ENCODE measurements at places on chromosomes 7 and 10.
A peak's percentile ranks its signal among the peaks of the same experiment; 100 is the strongest.

DNA sequence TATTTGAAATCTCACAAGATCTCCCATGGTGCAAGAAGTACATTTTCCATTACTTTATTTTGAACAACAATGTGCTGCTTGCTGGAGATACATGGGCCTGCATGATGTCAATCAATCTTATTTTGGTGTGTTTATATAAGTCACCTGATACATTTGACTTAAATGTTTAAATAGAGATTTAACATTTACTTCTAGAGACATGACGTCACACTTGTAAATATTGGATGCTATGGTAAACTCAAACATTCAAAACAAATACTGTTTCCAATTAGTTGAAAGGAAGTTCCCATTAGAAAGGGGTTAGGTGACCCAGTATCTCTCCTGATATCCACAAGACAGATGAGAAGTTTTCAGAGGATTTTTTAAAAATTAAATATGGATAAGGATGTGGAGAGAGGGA is 214.5 kb downstream of the NSUN6 start:
- no peak for DNase-seq

- peak; percentile 65 for DNase-seq
Measured at GRCh38 chr10:11525503-11525902, 85.9 kb downstream of the USP6NL start.

GRCh38 chr7:143362131-143363015 is at the start of gene FAM131B:
FAM131B (minus strand) TSS chr7:143362713; CDS start chr7:143362603, 110 bp downstream.
- DNase-seq, result no peak

GRCh38 chr7:144454256-144455039 is 51.0 kb upstream of the NOBOX start:
- DNase-seq, result peak; percentile 13

- no peak for DNase-seq
Measured at GRCh38 chr10:100291356-100291755, 4.9 kb upstream of the BLOC1S2 start.
